SK-N-DZ (cell line): ENCODE measurements at places on chromosomes 5 and 9.

- DNase-seq: no peak
Observed at GRCh38 chr9:121472446-121472845, 27.2 kb downstream of the GGTA1 start.

- no peak for DNase-seq
Observed at GRCh38 chr9:117720066-117720465, 15.9 kb downstream of the TLR4 start.

- DNase-seq: no peak
Observed at GRCh38 chr9:5712651-5713390, 83.9 kb downstream of the RIC1 start.

- DNase-seq: no peak
Observed at GRCh38 chr5:78719504-78720219, 71.1 kb upstream of the LHFPL2 start.

DNA sequence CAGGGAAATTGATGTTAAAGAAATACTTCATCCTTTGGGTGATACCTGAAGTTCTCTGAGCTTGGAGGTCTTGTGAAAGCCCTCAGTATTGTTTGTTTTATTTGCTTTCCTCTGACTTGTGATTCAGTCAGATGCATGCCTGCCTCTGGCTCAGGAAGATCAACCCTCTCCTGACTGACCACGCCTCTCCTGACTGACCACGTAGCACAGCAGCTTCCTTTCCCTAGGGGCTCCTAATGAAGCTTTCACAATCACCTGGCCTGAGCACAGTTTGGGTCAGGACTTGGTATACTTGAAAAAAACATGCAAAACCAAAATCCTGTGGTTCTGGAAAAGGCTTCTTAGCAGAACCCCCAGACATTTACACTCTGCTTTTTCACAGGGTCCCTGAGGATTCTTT, 3.8 kb downstream of the TGFBI start:
- DNase-seq: no peak

- no peak for DNase-seq
Observed at GRCh38 chr9:111919875-111920274, 23.3 kb downstream of the UGCG start.

DNA sequence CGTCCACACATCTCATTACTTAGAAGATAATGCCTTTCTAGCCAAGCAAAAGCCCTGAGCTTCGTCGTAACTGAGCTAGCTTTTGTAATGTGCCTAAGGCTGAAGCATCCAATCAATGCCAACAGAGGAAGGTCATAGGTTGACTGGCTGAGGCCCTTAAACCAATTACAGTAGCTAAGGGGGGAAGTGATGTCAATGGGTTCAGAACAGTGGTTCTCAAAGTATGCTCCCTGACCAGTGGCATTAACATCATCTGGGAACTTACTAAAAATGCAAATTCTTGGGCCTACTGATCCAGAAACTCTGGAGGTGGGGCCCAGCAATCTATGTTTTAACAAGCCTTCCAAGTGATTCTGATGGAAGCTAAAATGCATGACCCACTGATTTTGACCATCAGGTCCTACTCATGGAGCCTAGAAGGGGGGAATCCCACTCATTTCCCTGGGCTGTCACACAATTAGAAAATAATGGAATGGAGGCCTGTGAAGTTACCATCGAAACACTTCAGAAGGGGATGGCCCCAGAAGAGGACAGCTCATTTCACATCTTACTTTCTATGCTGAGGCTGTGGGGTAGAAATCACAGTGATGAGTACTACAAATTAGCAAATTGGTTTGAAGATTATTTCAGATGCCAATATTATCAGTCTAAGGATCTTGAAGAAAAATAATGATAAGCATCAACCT, 4.8 kb upstream of the VLDLR start:
- no peak for DNase-seq

- no peak for DNase-seq
Observed at GRCh38 chr5:96006291-96006690, 44.6 kb upstream of the ELL2 start.
